ENCODE measurements at places on chromosomes 13 and 19.

- no peak for DNase-seq
Observed at GRCh38 chr13:59641817-59642216, 521.9 kb downstream of the DIAPH3 start.

DNA sequence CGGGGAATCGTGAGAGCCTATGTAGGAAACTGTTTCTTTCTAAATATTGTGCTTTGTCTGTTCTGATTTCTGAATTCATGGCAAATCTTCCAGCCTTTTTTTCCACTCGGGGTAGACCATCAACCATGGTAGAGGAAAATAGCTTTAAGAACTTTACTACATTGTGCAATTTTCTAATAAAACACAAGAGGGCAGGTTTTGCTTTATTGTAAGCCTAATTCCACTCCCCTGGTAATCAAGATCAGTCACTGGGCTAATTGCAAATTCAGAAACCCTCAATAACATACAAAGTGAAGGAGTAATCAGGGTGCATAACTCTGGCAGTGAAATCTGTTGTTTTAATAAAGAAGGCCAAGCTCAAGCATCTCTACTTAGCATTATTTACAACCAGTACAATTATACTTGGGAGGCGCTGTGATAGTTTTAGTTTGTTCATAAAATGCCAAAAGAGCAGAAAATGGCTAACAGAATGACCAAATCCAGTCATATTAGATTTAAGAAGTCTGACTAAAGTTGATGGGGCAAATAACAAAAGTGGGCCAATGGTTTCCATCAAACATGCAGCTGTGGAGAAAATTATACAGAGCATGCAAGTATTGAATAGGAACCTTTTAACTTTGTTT is 43.8 kb downstream of the DCT start:
- no peak for DNase-seq

- DNase-seq: no peak
Observed at GRCh38 chr13:31195616-31196015, 4.2 kb upstream of the B3GLCT start.

DNA sequence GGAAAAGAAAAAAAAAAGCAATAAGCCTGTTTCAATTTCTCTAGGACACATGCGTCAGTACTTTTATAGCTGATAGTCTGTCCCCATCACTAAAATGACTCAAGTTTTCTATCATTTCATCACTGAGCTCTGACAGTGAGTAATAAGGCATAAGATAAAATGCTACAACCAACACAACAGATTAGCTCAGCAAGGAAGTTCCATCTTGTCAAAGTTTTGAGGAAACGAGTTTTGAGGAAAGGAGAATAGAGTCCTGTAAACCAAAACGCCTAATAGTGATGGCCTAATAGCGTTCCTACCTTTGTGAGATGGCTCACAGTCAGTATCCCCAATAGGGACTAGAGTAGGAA is 145.1 kb downstream of the LACC1 start:
- DNase-seq: no peak

DNA sequence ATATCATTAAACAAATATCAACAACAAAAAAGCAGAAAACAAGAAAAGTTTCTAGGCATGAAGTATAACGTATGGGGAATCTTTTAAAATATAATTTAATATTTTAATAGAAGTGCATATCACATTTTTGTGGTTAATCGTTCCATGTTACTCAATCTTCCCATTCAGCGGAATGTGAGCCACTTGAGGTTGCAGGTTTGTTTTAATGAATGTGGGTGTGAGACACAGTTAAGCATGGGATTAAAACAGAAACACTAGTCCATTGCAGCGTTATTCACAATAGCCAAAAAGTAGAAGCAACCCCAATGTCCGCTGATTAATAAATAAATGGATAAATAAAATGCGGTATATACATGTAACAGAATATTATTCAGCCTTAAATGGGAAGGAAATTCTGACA is 146.0 kb downstream of the NDFIP2 start:
- DNase-seq: no peak

DNA sequence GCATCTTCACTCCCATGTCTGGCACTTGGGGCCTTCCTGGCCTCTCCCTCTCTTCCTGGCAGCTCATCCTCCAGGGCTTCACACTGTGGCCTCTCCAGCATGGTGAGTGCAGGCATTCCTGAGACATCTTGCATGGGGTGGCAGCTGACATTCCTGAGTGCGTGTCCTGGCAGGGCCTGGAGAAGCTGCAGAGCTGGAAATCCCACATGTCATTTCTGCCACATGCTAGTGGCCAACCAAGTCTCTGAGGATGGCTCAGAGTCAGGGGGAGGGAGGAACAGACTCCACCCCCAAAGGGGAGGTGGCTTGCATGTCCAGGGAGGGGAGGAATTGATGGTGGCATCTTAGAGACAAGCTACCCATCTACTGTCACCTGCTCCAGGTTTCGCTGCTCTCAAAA is 41.6 kb upstream of the AMER2 start:
- no peak for DNase-seq

DNA sequence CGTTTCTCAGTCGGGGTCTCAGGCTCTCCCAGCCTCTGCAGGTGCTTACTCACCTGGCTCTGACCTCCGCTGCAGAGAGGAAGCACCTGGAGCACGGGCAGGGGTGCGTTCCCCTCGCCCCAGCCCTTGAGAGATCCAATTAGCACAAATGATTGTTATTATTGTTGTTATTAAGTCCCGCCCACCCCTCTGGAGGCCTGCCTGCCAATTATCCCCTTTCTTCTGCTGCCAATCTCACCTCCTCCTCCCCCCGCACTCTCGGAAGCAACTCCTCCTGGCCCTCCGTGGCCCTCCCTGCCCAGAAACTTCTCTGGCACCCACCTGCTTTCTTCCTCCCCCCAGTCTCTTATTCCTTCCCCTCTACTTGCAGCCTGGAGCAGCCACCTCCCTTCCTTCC is 8.8 kb downstream of the ZNF787 start:
- no peak for DNase-seq

DNA sequence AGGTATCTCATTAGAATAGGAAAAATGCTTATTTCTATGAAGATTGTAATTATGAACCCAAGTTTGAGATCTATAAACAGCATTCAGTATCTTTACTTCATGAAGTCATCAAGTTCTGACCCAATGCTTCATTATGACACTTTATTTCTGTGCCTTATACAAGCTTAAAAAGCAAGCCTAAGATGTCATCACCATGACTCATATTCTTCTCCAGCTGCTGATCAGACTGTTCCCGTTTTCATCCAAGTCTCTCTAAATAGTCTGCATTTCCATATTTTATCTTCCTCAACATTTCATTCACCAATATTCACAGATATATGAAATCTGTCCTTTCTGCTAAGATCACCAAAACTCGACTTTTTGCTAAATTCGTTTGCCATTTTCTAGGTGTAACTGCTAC is 1247.2 kb upstream of the PRR20A start:
- DNase-seq: no peak

DNA sequence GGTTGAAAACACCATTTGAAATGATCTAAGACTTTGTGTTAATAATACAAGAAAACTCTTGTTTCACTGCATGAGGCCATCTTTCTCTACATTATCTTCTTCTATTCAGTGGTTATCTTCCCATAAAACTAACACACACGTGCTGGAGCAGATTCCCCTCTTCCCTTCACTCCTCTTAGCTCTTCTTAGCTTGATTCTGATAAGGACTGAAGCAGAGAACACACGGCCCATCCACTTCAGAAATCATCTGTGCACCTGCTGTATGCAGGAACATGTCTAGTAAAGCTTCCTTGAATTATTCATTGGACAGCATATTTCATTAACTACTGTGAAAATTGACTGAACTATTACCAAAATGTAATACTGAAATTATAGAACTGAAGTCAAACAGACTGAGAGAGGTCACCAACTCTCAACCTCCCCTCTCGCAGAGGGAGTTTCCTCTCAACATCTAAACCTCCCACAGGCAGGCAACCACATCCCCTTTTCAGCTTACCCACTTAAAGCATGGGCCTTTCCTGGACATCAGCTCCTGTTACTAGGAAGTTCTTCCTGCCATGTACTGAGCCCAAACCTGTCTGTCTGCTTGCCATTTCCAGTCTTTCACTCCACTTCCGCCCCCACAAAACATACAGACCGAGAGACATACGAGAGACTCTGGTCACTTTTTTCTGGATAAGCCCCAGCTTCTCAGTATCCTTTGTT is 113.9 kb downstream of the CRYL1 start:
- no peak for DNase-seq

- no peak for DNase-seq
Observed at GRCh38 chr13:56837161-56837560, 303.6 kb upstream of the PRR20A start.

DNA sequence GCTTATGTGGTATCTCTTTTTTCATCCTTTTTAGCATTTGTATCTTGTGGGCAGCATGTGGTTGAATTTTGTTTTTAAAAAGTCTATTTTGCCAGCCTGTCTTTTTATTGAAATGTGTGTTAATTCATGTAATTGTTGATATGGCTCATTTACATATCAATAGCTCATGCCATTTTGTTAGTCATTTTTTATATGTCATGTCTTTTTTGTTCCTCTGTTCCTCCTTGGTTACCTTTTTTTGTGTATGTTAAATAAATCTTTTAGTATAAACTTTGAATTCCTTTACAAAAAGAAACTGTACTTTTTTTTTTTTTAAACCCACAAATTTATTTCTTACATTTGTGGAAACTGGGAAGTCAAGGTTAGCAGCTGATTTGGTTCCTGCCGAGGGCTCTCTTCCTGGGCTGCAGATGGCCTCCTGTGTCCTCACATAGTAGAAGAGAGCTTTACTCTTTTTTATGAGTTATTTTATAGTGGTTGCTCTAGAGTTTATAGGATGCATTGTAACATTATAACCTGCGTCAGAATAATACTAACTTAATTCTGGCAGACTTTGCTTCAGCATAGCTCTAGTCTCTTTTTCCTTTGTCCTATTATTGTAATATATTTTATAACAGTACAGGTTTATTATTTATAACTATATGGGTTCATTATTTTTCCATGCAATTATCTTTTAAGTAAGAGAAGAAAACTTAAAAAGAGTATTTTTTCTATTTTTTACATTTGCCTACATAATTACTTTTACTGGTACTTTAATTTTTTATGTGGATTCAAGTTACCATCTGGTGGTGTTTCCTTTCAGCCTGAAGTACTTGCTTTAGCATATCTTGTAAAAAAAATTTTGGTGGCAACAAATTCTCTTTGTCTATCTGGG is 86.3 kb downstream of the URI1 start:
- no peak for DNase-seq

GRCh38 chr19:34017024-34017423 is 155.3 kb upstream of the LSM14A start:
- DNase-seq: no peak

- DNase-seq: no peak
Observed at GRCh38 chr19:41915021-41915775, 13.1 kb downstream of the ERFL start.

GRCh38 chr13:114002771-114003321 is 29.0 kb upstream of the C13orf46 start:
- no peak for DNase-seq

GRCh38 chr13:75363371-75363770 is 118.6 kb downstream of the TBC1D4 start:
- DNase-seq: no peak

GRCh38 chr13:50094615-50095293 is 79.5 kb downstream of the KCNRG start:
- no peak for DNase-seq

GRCh38 chr19:17496337-17496997 is 15.0 kb upstream of the PGLS start:
- no peak for DNase-seq

DNA sequence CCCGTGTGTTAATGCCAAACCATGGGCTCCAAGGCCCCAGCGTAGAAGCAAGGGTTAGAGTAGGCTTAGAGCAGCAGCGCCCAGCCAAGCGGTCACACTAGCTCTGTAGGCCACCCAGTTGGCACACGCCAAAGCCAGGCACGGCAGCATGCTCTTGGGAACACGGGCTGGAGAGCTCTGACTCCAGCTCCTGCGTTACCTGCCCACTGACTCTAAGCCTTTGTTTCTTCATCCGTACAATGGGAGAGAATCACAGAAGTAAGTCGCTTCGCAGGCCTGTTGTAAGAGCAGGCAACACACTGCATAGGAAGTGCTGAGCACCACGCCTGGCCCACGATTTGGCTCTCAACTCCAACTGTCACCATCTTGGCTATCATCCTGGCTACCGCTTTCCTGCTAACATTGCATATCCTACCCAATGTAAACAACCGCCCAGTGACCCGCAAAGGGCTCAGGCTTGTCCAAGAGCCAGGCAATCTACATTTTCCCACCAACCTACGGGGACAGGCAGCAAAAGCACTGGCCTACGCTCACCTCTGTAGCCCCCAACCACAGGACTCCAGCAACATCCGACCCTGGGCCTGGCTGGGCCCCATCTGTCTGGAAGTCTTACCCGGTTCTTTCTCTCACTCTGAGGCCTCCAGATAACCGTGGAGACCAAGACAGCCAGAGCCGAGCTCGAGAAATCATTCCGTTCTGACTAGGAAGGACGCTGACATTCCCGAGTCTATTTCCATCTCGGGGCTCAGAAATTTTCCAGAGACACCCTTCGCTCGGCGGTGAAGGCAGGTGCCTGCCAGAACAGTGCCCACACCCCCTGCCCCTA is 91.5 kb upstream of the ZNF507 start:
- DNase-seq: no peak

DNA sequence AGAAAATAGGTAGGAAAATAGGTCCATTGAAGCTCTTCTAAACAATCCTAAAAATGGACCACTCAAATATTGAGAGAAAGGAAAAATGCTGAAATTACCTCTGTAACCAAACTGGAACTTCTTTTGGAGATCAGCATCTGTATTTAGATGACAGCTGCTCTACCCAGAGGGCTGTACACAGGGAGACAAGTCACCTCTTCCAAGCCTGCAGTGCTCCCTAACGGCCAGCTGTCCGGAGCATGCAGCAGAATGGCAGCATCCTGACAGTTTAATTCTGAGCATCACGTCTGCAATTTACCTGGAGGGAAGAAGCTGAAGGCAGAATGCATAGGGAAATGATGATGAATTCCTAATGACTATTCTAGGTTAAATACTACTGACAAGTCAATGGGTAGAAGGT is 62.8 kb upstream of the DIAPH3 start:
- DNase-seq: no peak

DNA sequence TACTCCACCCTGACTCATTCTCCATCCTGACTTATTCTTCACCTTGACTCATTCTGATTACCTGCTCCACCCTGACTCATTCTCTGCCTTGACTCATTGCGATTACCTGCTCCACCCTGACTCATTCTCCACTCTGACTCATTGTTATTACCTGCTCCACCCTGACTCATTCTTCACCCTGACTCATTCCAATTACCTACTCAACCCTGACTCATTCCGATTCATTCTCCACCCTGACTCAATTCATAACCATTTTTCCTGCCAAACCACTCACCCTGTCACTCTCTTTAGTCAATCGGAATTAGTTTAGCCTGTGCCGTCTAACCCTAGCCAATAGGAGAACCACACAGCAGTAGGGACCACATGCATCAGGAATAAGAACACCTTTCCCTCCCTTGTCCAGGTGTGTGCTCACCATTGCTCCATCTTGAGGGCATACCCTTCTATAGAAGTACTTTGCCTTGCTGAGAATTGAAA is 1227.4 kb upstream of the PCDH20 start:
- DNase-seq: no peak

DNA sequence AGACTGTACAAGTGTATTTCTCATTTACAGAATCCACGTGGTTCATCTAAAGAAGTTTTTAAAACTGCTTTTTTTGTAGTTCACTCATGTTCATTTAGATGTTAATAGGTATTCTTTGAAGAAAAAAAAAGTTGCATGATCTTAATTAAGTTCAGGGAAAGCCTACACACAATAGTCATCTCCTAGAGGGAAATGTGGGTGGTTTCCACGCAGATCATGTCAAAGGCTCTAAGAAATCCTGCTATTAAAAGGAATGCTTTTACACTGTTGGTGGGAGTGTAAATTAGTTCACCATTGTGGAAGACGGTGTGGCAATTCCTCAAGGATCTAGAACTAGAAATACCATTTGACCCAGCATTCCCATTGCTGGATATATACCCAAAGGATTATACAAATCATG is 312.3 kb downstream of the GPC5 start:
- no peak for DNase-seq
